ENCODE measurements at places on chromosomes 13 and 19. TPM values are rescaled to one million over a fixed set of nuclear protein-coding genes. Genes with fewer than 3 reads are reported as not detected.

DNA sequence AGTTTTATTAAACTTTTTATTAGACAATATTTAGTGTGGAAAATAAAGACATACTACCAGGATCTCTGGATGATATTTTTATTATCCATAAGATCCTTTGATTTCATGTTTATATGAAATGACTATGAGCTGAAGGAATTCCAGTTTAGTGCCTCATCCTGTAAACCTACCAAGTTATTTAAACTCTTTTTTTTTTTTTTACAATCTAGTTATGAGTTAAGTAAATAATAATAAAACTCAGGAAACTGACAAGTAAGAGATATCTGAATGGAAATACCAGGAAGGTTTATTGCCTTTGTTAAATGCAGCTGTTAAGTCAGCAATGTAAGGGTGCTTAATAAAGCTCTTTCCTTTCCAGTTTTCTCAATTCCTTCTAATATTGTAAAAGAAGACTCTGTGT lies 53.9 kb downstream of the RXFP2 start:
- H3K4me1 ChIP-seq = peaks cover 14% of the 10 kb centered on the region
- H3K36me3 ChIP-seq = no peaks in the 10 kb centered on the region
- no peak overlapping the region for H3K4me3 ChIP-seq
- peaks cover 32% of the 10 kb centered on the region for H3K27me3 ChIP-seq

- no peak overlapping the region for H3K4me3 ChIP-seq
- no peak for DNase-seq
- H3K27me3 ChIP-seq = no peaks in the 10 kb centered on the region
- no peaks in the 10 kb centered on the region for H3K36me3 ChIP-seq
- peaks cover under 1% of the 10 kb centered on the region for H3K4me1 ChIP-seq
- H3K27ac ChIP-seq = no peak overlapping the region
Measured at GRCh38 chr13:80374444-80374843, 33.5 kb upstream of the SPRY2 start.

GRCh38 chr13:77740931-77741596 lies 43.6 kb downstream of the SLAIN1 start:
- H3K27ac ChIP-seq = no peak overlapping the region
- no peaks in the 10 kb centered on the region for H3K27me3 ChIP-seq
- no peaks in the 10 kb centered on the region for H3K4me1 ChIP-seq
- DNase-seq = no peak

- peaks cover 7% of the 10 kb centered on the region for H3K4me1 ChIP-seq
- peak within 1 kb of the TSS; percentile 70 for H3K4me3 ChIP-seq
- H3K27ac ChIP-seq = no peak within 1 kb of the TSS
- H3K36me3 ChIP-seq = no peaks in the 10 kb centered on the region
- no peaks in the 10 kb centered on the region for H3K27me3 ChIP-seq
- DNase-seq = peak; percentile 40
Measured at GRCh38 chr13:95644601-95645052, at the start of gene DZIP1. TSS of gene DZIP1 (minus strand) at chr13:95644706. CDS start at chr13:95642029, 2,677 bp downstream.

DNA sequence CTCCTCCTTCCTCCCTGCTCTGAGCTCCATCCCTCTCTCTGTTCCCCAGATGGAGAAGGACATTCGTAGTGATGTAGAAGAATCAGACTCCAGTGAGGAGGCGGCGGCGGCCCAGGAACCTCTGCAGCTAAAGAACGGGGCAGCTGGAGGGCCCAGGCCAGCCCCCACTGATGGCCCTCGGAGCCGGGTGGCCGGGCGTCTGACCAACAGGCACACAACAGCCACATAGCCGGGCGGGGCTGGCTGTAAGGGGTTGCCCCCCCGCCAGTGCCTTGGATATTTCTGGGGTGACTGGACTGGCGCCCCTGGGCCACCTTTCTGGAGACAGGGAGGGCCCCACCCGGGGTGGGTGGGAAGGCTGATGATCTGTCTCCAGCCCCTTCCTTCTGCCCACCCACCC lies 46.3 kb downstream of the CD320 start:
- no peak overlapping the region for H3K4me3 ChIP-seq
- H3K36me3 ChIP-seq = no peaks in the 10 kb centered on the region
- no peak overlapping the region for H3K27ac ChIP-seq

GRCh38 chr13:40987606-40988280 lies 31.4 kb downstream of the ELF1 start:
- H3K4me1 ChIP-seq = peaks cover 18% of the 10 kb centered on the region
- H3K4me3 ChIP-seq = no peak overlapping the region
- H3K36me3 ChIP-seq = no peaks in the 10 kb centered on the region
- no peak overlapping the region for H3K27ac ChIP-seq
- H3K27me3 ChIP-seq = no peaks in the 10 kb centered on the region

DNA sequence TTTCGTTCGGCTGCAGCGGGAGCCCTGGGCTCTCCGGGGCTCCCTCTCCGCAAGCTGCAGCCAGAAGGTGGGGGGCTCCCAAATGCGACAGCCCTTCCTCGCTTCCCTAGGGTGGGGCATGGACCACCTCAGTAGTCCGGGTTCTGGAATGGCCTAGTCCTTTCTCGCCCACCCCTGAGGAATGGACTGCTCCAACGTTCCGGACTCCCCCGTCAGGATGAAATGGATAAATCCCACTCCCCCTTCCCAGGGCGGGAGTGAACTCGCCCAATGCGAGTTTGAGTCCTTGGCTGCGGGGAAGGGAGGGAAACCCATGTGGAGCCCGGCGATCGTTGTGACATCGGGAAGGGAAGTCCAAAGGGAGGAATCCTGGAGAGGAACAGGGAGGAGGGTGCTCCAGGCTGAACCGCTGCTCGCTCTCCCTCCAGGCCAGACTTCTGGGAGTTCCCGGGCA lies 5.5 kb downstream of the HRC start:
- H3K4me1 ChIP-seq = peaks cover 25% of the 10 kb centered on the region
- H3K27me3 ChIP-seq = no peaks in the 10 kb centered on the region
- H3K4me3 ChIP-seq = peak overlapping the region; percentile 71
- DNase-seq = peak; percentile 74
- peak overlapping the region; percentile 44 for H3K27ac ChIP-seq

DNA sequence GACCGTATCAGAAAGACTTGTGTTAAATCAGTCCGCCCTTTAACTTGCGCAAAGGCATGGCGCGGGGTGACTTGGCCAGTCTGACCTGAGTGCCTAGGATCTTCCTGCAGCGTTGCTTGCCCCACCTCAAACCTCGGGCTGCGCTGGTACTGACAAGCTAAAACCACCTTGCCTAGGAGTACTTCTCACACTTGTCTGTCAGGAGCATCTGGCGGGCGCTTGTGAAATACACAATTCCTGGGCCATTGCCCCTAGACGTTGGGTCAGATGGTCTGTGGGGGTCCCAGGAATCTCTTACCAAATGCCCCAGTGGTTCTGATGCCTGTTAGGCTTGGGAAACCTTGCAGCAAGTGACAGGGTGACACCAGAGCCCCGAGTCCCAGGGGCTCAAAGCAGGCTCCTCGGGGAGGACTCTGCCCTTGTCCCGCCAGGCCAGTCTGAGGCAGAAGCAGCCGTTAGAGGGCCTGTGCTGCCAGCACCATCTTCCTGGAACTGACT lies 12.9 kb downstream of the CEBPG start:
- no peak overlapping the region for H3K27ac ChIP-seq
- H3K4me1 ChIP-seq = no peaks in the 10 kb centered on the region
- no peaks in the 10 kb centered on the region for H3K36me3 ChIP-seq
- H3K27me3 ChIP-seq = no peaks in the 10 kb centered on the region

DNA sequence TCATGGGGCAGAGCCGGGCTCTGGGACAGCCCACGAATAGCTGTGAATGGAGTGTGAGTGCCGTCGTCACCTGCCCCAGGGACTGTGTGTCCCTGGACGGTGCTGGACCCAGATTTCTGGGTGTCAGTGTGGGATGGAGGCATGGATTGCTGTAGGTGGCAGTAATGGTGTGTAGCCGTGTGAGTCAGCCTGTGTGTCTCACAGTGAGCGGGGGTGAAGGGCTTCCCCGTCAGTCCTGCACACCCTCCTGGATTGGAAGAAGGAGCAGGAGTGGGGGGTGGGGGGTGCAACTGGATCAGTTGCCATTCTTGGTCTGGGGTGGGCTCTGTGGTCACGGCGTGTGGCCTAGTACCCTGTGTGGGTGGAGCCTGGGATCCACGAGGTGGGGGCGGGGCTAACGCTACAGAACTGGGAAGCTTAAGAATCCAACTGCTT lies 6.5 kb upstream of the LTBP4 start:
- peak; percentile 39 for DNase-seq
- no peak overlapping the region for H3K27ac ChIP-seq
- H3K36me3 ChIP-seq = peaks cover 2% of the 10 kb centered on the region
- H3K27me3 ChIP-seq = no peaks in the 10 kb centered on the region
- peak overlapping the region; percentile 17 for H3K4me3 ChIP-seq

DNA sequence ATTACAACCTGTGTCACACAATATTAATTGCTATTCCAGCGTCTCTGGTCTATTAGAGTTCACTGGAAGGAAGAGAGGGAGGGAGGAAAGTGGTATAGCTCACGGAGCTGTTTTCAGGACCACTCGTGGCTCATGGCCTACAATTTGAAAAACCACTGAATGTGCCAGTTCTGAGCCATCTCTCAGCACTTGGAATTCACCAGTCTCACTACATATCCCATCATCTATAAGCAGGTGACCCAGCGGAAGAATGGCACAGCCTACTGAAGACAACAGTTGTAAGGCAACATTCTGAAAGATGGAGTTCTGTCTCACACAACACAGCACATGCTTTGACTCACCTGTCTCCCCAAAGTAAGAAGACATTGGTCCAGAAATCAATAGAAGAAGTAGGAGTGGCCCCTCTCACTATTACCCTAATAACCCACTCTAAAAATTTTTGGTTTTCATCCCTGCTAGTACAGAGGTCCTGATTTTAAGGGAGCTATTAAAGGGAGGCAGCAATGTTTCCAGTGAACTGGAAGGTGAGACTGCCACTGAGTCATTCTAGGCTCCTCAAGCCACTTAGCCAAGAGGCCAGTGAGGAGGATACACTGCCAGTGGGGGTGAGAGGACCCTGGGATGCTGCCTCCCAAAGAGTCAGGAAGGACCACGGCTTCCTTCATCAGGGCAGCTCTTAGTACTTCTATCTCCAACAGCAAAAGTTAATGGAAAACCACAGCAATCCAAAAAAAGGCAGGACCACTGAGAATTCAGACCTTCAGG lies 50.0 kb upstream of the DOCK9 start:
- H3K36me3 ChIP-seq = no peaks in the 10 kb centered on the region
- peaks cover 25% of the 10 kb centered on the region for H3K4me1 ChIP-seq
- H3K27me3 ChIP-seq = no peaks in the 10 kb centered on the region
- no peak overlapping the region for H3K4me3 ChIP-seq
- no peak for DNase-seq
- no peak overlapping the region for H3K27ac ChIP-seq

- H3K27me3 ChIP-seq = no peaks in the 10 kb centered on the region
- peaks cover 20% of the 10 kb centered on the region for H3K36me3 ChIP-seq
- H3K4me1 ChIP-seq = peaks cover 7% of the 10 kb centered on the region
- no peak overlapping the region for H3K27ac ChIP-seq
- no peak overlapping the region for H3K4me3 ChIP-seq
- DNase-seq = no peak
Measured at GRCh38 chr19:7911508-7912143, 3.0 kb upstream of the TGFBR3L start.

DNA sequence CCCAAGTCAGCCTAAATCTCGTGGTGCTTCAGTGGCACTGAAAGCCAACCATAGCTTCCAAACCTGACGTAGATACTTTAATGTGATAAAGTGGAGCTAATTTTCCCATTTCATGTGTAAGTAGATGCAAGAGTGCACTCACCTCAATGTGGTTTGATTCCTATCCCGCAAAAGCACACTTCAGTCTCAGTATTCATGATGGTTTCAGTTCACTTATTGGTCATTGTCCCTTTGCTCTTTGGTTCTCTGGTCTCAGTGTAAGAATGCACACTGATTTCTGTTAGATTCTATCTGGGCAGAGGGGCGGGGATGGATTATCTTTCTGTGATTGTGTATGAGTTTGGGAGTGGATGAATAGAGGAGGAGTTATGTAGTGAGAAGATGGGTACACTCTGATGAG lies 340.6 kb downstream of the KCNRG start:
- no peaks in the 10 kb centered on the region for H3K27me3 ChIP-seq
- H3K36me3 ChIP-seq = no peaks in the 10 kb centered on the region
- DNase-seq = no peak
- no peak overlapping the region for H3K4me3 ChIP-seq

DNA sequence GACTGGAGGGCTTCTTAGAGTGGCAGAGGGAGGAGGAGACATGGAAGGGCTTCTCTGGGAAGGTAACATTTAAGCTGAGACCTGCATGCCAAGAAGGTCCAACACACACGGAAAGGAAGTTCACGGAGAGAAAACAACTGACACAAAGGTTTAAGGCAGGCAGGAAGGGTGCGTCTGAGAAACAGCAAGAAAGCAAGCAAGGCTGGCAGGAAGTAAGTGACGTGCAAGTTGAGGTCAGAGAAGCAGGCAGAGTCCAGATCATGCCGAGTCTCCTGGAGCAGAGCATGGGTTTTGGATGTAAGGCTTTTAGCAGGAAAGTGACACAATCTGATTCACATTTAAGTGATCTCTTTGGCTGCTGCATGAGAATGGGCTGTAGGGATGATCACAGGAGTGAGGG lies 60.5 kb downstream of the ATP7B start:
- 0 out of 2 replicates have a peak, but pooled peaks cover 2% of the 10 kb centered on the region for H3K4me1 ChIP-seq
- H3K4me3 ChIP-seq = no peak overlapping the region
- no peaks in the 10 kb centered on the region for H3K36me3 ChIP-seq
- no peaks in the 10 kb centered on the region for H3K27me3 ChIP-seq
- H3K27ac ChIP-seq = no peak overlapping the region
- no peak for DNase-seq

- H3K27ac ChIP-seq = no peak overlapping the region
- no peaks in the 10 kb centered on the region for H3K27me3 ChIP-seq
- DNase-seq = no peak
- H3K4me1 ChIP-seq = no peaks in the 10 kb centered on the region
Measured at GRCh38 chr19:22619371-22619770, 14.8 kb upstream of the ZNF492 start.

GRCh38 chr13:78700121-78700910 lies 41.4 kb upstream of the OBI1 start:
- peak overlapping the region; percentile 49 for H3K27ac ChIP-seq
- H3K4me1 ChIP-seq = peaks cover 24% of the 10 kb centered on the region
- DNase-seq = peak; percentile 64
- H3K36me3 ChIP-seq = no peaks in the 10 kb centered on the region
- no peaks in the 10 kb centered on the region for H3K27me3 ChIP-seq

DNA sequence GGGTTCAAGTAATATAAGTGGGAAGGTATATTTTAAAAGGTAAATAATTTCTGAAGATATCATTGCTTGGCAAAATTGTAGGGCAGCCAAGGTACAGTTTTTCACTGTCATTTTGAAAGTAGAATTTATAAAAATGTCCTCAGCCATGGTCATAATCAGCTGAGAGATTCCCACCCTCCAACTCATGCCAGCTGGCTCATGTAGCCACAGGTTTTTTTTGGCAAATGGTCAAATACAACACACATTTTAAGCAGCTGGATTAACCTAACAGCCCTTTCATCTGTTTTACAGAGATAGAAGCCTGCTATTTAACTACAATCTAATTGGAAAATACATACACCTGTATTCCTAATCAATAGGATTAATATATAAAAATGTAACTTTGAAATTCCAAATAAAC lies 619.2 kb upstream of the SGCG start:
- DNase-seq = no peak
- H3K27me3 ChIP-seq = no peaks in the 10 kb centered on the region
- no peaks in the 10 kb centered on the region for H3K36me3 ChIP-seq
- H3K4me1 ChIP-seq = no peaks in the 10 kb centered on the region
- no peak overlapping the region for H3K27ac ChIP-seq
- no peak overlapping the region for H3K4me3 ChIP-seq

GRCh38 chr13:98133946-98134345 lies 8.9 kb upstream of the FARP1 start:
- no peaks in the 10 kb centered on the region for H3K27me3 ChIP-seq
- no peaks in the 10 kb centered on the region for H3K36me3 ChIP-seq
- no peak overlapping the region for H3K27ac ChIP-seq
- no peaks in the 10 kb centered on the region for H3K4me1 ChIP-seq
- H3K4me3 ChIP-seq = no peak overlapping the region
- no peak for DNase-seq

Gene PRRG2
- 17.0 TPM for total RNA-seq

Gene NLRP11
- 0.23 TPM for total RNA-seq

Gene ZNF708
- 7.3 TPM for total RNA-seq

Gene NXNL1
- not detected for total RNA-seq

Gene CALR3
- total RNA-seq = not detected

Gene CABP5
- not detected for total RNA-seq

Gene FCER2
- not detected for total RNA-seq

Gene MAST1
- total RNA-seq = 11.2 TPM

Gene SIGLEC8
- total RNA-seq = not detected
